ENCODE measurements at places on chromosomes 5 and 9. TPM values are rescaled to one million over a fixed set of nuclear protein-coding genes. Genes with fewer than 3 reads are reported as not detected.

C5orf58 gene
- total RNA-seq: not detected

PANK3 gene
- 37.0 TPM for total RNA-seq

TXNDC8 gene
- total RNA-seq: not detected

DNM1 gene
- 17.6 TPM for total RNA-seq

ZFP37 gene
- 1.9 TPM for total RNA-seq

SPIN1 gene
- total RNA-seq: 127 TPM

TRIM7 gene
- 2.8 TPM for total RNA-seq

SPATA31D4 gene
- not detected for total RNA-seq

NR4A3 gene
- 2.8 TPM for total RNA-seq
